ENCODE measurements at places on chromosomes 7 and 10.

- no peak for DNase-seq
Measured at GRCh38 chr7:154744861-154745258, 258.1 kb downstream of the PAXIP1 start.

GRCh38 chr10:76411729-76412435 lies 980.5 kb downstream of the LRMDA start:
- DNase-seq = no peak

GRCh38 chr7:139965942-139966628 lies 96.7 kb downstream of the PARP12 start:
- no peak for DNase-seq

GRCh38 chr10:132449051-132449810 lies 52.2 kb downstream of the PWWP2B start:
- DNase-seq = no peak

DNA sequence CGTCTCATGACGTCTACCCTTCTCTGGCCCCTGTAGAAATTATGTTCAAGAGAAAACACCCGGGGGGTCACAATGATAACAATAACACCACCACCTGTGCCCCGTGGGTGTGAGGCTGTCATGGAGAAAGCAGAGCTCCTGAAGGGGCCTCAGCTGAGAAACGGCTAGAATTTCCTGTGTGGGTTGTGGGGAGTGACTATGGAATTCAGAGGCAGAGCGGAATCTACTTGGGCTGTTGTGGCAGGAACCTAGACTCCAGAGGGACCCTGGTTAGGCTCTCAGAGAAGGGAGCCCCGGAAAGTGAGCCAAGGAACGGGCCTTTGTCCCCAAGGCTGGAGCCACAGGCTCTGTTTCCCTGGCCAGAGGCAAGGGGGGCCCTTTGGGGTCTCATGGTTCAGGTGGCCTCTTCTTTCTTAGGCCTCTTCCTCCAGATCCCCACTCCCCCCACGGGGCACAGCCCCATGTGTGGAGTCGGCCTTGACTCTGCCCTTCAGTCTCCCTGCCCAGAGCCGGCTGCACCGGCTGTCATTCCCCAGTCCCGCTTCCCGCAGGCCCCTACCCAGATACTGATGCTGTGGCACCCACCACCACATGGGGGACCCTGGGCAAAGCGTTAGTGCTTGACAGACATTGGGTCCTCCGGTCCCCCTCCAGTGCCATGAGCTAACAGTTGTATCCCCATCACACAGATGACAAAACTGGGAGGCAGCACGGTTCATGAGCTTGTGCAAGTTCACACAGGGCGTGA lies 6.5 kb upstream of the GIMAP8 start:
- DNase-seq = no peak

DNA sequence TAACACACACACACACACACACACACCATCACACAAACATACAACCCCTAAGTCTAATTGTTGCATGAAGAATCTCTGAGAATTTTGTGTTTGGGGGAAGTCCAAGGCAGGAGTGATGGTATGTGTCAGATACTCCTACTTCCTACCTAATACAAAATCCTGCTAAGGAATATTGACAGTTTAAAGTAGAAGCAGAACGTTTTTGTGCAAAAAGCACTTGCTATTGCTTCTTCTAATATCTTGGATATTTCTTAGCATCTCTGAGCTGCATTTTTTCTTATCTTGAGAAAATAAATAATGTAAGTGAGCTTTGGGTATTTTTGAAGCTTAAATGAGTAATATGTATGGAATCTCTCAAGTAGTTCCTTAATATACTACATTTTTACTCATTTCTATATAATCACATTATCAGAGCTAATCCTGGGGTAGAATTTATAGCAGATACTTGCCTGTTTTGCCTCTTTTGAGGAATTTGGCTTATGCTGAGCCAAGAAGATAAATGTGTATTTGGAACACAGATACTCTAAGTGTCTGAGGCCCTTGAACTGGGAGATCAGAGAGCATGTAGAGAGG lies 212.3 kb downstream of the DKK1 start:
- DNase-seq = no peak

DNA sequence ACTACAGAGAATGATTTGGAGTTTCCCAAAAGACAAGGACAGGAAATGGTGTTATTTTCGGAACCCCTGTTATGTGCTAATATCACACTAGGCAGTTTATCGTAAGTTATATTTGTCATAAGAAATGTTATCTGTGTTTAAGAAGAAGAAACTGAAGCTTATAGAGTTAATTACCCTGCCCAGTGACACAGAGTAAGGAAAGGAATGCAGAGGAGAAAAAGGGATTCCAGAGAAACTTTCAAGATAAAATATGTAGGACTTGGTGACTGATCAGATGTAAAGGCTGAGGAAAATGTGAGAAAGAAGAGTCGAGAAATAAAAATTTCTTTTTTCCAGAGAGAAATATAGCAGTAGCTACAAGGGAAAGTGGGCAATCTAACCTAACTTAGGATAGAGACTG lies 63.5 kb upstream of the ZNF746 start:
- no peak for DNase-seq

DNA sequence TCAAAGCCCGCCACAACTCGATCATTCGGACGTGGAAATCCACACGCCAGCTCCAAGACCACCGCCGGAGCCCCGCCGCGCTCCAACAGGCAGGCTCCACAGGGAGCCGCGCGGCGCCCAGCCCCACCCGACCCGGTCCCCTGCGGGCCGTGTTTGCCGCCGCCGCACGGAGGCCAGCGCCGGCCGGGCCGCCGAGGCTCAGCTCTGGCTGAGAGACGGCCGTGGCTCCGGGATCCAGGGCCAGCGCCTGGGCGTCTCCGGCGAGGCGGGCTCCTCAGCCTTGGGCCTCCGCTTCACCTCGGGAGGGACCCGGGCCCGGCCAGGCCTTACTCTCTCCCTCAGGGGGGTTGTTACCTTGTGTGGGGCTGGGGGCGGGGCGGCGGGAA lies 333 bp downstream of the SMNDC1 start:
- no peak for DNase-seq

DNA sequence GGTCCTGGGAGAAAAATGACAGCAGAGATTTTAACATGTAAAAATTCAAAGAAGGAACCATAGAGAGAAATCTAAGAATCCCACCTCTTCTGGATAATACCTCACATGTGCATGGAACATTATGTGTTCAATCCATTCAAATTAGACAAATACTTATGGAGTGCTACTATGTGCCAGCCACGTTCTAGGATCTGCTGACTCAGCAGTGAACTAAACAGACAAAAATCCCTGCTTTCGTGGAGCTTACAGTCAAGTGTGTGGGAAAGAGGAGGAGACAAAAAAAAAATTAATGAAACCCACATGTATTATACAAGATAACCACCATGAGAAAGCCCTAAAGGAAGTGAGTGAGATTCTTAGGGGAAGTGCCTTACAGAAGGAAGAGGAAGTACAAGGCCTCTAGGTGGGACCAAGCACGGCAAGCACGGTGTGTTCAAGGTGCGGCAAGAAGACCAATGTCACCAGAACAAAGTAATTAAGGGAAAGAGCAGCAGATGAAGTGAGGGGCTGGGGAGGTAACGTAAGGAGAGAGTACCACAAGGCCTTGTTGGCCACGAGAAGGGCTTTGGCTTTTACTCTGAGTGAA lies 71.0 kb downstream of the SLC25A13 start:
- DNase-seq = no peak

- no peak for DNase-seq
Measured at GRCh38 chr10:65534771-65535170, 1391.1 kb upstream of the LRRTM3 start.

- no peak for DNase-seq
Measured at GRCh38 chr7:27082171-27082570, 13.6 kb downstream of the HOXA1 start.

- no peak for DNase-seq
Measured at GRCh38 chr10:43344051-43344450, 27.4 kb upstream of the FXYD4 start.

GRCh38 chr10:133055470-133055869 lies 32.3 kb upstream of the ADGRA1 start:
- DNase-seq = no peak

DNA sequence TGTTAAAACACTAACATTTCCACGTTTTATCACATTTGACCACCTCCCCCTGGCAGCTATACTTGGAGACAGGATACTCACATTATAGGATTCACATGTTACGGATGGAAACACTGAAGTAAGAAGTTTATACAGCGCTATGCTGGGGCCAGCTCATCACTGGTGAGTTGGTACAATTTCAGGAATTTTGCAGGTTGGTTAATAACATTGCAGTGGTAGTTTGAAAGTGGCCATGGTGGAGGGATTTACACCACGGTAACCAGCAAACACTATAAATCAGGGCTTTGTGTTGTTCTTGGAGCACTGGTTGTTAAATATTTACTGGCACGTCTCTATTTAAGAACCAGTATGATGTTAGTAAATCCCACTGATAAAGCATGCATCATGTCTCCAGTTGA lies 174.0 kb downstream of the GFRA1 start:
- no peak for DNase-seq

DNA sequence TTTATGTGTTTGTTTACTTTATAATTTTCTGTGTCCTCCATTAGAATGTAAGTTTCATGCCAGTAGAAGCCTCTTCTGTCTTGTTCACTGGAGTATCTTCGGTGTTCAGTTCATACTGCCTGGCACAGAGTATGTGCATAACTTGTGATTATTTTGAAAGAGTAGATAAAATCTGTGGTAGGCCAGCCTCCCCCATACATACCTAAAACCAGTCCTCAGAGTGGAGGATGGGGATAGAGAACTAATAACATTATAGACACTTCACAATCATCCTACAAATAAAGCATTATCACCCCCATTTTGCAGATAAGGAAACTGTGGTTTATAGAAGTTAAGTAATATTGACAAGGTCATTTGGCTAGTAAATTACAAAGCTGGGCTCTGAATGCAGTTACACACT lies 28.0 kb downstream of the VIM start:
- DNase-seq = no peak

DNA sequence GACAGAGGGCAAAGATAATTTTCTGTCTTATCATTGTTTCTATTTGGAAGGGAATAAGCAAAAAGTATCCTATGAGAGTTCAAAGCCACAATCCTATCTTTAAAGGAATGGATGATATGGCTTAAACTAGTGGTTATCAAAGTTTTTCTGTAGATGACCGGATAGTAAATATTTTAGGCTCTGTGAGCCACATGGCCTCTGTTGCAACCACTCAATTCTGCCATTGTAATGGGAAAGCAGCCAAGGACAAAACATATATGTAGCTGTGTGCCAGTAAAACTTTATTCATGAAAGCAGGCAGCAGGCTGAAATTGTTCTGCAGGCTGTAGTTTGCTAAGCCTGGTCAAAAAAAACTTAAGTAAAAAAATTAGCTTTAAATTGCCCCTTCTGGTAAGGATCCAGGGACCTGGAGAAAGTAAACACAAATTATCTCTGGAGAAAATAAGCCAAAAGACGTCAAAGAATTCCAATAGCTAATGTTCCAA lies 73.3 kb downstream of the THSD7A start:
- no peak for DNase-seq

GRCh38 chr7:74029089-74029785 lies 1.3 kb downstream of the ELN start:
- DNase-seq = no peak

- no peak for DNase-seq
Measured at GRCh38 chr10:6255548-6256061, 52.9 kb downstream of the PFKFB3 start.

DNA sequence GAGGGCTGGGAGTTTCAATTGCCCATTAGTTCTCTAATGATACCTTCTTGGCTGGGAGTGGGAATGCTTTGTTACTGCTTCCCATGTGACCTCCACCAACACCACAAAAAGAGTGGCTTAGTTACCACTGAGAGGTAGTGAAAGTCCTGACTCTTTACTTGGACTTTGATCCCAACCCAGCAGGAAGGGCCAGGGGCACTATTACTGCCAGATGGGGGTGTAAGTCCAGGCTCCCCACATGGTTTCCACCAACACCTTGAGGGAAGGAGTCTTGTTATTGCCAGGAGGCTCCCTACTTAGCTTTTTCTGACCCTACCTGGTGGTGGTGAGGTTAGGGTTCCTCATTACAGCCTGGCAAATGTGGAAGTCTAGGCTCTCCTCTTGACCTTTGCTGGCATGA lies 11.4 kb downstream of the GGCT start:
- DNase-seq = no peak

DNA sequence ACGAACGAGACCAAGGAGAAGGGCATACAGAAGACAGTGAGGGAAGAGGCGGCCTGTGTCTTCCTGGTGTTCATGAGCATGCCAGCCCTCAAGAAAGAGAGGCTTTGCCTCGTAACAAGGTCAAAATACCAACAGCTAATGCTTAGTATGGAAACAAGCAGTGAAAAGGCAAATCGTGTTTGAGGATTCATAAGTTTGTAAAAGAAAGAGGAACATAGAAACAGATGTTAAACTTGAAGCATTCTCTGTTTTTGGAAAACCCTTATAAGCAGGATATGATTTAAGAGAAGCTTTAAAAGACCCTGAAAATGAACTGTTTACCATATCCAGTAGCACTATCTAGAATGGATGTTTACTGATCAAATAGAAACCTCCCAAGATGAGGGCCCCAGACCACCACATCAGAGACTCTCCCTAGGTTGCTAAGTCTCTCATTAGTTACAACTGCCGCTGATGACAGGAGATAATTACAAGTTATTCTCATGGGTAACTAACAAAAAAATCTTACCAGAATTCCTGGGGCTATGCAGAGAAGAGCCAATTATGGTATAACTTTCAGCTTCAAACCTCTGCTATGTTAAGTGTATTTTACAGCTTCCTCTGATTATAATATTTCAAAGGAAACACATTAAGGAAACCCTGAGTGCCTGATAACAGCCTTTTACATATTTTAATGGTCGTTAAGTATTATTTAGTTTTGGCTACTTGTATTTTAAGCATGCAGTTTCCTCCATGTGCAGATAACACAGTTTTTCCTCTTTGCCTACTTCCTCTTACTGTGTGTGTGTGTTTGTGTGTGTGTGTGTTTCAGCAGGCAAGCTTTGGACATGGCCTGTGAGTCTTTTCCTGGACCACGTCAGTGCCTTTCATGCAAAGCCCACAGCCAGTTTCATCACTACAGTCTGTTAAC lies 17.9 kb downstream of the JCAD start:
- no peak for DNase-seq

- no peak for DNase-seq
Measured at GRCh38 chr10:78960316-78960800, 108.4 kb upstream of the ZMIZ1 start.

GRCh38 chr7:81231301-81231838 lies 312.5 kb upstream of the SEMA3C start:
- DNase-seq = no peak

DNA sequence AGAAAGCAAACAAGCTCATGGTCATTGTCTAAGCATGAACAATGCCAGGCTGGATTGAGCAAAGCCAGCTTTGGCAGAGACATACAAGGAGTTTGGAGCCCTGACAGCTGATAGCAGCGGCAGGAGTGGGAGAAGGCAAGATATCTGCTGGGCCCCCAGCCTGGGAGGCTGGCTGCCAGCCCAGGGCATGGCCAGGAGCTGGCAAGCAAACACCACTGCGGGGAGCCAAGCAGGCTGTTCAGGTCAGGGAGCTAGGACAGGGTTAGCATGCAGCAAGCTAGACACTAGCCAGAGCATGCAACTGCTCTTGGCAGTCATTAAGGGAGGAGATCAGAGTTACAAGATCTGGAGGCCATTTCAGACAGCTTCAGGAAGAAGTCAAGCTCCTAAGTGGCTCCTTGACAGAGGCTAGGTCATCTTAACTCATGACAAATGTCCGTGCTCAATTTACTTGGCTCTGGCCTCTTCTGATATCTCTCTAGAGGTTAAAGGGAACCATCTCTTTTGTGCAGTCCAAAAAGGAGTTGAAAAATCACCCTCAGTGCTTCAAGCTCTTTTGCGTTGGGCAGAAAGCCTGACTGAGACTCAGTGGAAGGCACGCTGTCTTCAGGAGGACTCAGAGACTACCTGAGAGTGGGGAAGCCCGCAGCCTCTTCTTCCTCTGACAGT lies 436.8 kb upstream of the C7orf33 start:
- no peak for DNase-seq
